ENCODE measurements at places on chromosomes 4 and X.

DNA sequence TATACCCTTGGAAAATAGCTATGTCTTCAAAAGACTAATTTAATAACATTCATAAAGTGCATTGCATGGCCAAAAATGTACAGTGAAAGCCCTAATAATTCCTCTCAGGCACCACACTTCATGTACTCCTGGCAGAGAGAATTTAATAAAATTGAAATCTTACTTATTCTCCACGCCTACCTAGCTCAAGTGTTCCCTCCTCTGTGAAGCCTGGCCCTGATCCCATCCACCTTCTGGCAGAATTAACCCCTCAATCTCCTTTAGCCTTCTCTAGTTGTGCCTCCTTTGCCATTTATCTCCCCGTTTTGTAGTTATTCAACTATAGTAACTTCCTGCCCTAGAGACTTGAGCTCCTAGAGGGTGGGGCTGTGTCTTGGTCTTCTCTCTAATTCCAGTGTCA is 26.7 kb downstream of the ACE2 start:
- DNase-seq = no peak

GRCh38 chr4:1693131-1693896 is 9.2 kb upstream of the FAM53A start:
- no peak for DNase-seq

- no peak for DNase-seq
These were observed 155.2 kb downstream of the SMIM20 start for GRCh38 chr4:26069218-26069617.

- no peak for DNase-seq
These were observed 140.9 kb downstream of the SHOX start for GRCh38 chrX:771536-771935.

DNA sequence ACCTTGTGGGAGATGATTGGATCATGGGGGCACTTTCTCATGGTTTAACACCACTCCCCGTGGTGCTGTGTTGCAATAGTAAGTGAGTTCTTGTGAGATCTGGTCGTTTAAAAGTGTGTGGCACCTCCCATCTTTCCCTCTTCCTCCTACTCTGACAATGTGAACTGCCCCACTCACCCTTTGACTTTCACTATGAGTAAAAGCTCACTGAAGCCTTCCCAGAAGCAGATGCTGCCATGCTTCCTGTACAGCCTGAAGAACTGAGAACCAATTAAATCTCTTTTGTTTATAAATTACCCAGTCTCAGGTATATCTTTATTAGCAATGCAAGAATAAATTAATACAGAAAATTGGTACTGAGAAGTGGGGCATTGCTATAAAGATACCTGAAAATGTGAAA is 509.6 kb upstream of the CT83 start:
- no peak for DNase-seq

GRCh38 chr4:96102541-96103026 is 262.7 kb downstream of the PDHA2 start:
- no peak for DNase-seq

GRCh38 chr4:61440321-61440720 is 240.2 kb downstream of the ADGRL3 start:
- no peak for DNase-seq

Measured in type B pancreatic cell (in vitro differentiated cells).